Activated T-helper 17 cell treated with anti-CD3 and anti-CD28 coated beads, Interleukin-2, amount 50 U/mL, for 72 hours (primary cell): ENCODE measurements at places on chromosomes 4 and X. TPM values are rescaled to one million over a fixed set of nuclear protein-coding genes. Genes with fewer than 3 reads are reported as not detected.
A peak's percentile ranks its signal among the peaks of the same experiment; 100 is the strongest.

Gene FHIP1A
- not detected for total RNA-seq

Gene FAM90A26
- total RNA-seq: not detected

Gene DMRTC1
- not detected for total RNA-seq

Gene ANK2
- total RNA-seq: 0.87 TPM

Gene AR
- total RNA-seq: 0.03 TPM

Gene TLR1
- total RNA-seq: 5.9 TPM

Gene SLC9A7
- 13.3 TPM for total RNA-seq

Gene IRAK1
- 113 TPM for total RNA-seq

Gene GK2
- total RNA-seq: not detected

DNA sequence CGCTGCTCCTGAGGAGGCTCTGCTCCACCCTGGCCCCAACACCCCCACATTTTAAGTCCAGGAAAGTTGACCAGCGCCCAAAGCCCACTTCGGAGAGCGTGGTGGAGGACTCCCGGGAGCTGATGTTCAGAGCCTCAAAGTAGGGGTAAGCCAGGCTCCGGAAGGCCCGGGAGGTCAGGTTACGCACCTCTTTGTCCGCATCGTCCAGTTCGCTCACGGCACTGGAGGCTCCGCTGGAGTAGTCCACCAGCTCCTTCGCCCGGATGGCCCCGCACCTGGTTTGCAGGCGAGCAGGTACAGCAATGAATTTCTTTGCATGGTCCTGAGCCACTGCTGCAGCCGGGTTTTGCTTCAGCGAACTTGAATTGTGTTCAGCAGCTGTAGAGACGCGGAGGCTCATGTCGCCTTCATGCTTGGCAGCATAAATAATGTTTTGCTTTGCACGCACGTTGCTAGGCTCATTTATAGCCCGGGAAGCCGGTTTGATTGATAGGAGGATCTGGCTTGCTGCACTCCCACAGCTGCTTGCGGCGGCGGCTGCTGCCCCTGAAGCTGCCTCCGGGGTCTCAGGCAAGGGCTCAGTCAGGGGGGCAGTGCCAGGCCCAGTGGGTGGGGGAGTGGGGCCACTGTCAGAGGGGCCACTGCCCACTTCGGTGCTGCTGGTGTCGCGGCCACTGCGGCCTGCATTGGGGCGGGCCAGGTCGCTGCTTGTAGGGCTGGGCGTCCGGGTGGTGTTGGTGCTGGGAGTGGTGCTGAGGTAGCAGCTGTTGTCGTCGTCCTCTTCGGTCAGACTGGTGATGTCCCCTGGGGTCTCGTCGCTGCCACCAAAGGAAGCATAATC is 4.8 kb downstream of the C4orf54 start:
- no peak for ATAC-seq

DNA sequence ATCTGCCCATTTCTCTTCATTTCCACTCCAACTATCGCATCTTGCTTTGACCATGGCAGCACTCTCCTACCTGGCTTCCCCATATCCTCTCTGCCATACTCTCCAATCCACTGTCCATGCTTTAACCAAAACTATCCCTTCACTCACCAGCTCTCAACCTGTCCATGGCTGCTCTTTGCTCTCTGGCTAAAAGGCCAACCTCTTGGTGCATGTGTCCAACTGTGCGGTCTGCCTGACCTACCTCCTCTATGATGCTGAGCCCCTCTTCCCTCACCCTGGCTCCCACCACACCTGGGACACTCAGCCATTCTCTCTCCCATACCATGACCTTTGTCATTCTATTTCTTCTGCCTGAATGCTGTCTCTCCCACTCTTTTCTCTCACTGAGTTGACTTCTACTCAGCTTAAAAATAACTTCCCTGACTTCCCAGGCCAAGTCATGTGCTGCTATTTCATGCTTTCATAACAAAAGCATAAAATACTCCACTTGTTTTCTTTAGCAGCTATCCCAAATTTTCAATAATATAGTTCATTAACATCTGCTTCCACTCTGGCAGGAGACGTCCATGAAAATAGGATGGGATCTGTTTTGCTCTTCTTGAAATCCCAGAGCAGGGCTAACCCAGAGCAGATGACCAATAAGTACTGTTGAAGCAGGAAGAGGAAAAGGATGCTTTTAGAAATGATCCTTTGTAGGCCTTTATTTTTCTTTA is 29.8 kb upstream of the KLF3 start:
- no peak for ATAC-seq

- no peak for ATAC-seq
These were observed 1.2 kb upstream of the TMEM33 start for GRCh38 chr4:41933997-41934503.

GRCh38 chr4:42492962-42493361 is 95.7 kb downstream of the SHISA3 start:
- no peak for ATAC-seq

- peak; percentile 40 for ATAC-seq
These were observed 31.6 kb upstream of the PAPSS1 start for GRCh38 chr4:107751670-107752069.

DNA sequence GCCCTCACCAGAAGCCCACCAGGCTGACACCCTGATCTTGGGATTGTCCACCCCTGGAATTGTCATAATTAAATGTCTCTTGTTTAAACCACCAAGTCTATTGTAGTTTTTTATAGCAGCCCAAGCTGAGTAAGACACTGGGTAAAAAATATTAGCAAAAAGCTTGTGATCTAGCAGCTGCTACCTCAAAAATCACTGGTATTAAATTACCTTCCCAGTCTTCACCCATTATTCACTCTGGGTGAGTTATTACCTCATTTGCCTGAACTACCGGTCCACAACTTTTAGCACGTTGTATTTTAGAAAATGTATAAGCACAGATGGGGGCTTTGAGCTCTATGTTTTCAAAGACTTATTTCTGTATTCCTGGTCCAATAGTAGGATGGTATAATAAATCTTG is 12.0 kb upstream of the TRIM61 start:
- no peak for ATAC-seq

- no peak for ATAC-seq
These were observed 310.7 kb downstream of the STK32B start for GRCh38 chr4:5361968-5362367.

- no peak for ATAC-seq
These were observed 785.3 kb downstream of the ADGRL3 start for GRCh38 chr4:61985426-61985825.

GRCh38 chr4:64911846-64912245 is 502.6 kb upstream of the TECRL start:
- no peak for ATAC-seq

DNA sequence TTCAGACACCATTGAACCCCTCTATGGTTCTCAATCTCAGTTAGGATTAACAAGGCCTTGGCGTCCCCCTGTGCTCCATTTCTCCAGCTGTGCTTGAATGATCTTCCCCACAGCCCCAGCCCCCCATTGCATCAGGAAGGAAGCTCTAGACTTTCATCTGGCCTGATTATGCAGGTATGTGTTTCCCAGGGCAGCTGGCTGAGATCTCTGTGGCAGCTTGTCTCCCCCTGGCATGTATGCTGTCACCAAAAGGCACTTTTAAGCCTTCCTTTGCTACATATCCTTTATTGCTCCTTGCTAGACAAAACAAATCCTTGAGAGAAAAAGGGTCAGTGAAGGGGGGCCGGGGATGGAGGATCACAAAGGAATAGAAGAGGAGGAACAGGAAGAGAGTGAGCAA is 1056.0 kb upstream of the SLIT2 start:
- no peak for ATAC-seq

GRCh38 chr4:40991908-40992307 is 222.4 kb downstream of the APBB2 start:
- no peak for ATAC-seq

- no peak for ATAC-seq
These were observed 2.3 kb downstream of the PDGFRA start for GRCh38 chr4:54231419-54231767.

DNA sequence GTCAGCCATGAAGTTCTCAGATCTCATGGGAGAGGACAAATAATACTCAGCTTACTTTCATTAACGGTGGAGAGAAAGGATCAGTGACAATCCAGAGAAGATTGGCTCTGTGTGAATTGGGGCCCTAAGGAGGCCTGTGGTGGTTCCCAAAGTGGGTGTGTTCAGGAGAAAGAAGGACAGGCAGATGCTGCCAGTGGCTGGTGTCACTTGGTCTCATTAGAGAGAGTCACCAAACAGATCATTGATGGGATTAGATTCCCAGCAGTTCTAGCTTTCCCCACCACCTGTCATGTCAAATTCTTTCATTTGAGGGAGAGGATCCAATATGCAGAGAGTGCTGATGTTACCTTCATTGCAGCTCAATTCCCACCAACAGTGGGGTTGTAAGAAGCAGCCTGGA is 8.0 kb downstream of the SMPX start:
- no peak for ATAC-seq

DNA sequence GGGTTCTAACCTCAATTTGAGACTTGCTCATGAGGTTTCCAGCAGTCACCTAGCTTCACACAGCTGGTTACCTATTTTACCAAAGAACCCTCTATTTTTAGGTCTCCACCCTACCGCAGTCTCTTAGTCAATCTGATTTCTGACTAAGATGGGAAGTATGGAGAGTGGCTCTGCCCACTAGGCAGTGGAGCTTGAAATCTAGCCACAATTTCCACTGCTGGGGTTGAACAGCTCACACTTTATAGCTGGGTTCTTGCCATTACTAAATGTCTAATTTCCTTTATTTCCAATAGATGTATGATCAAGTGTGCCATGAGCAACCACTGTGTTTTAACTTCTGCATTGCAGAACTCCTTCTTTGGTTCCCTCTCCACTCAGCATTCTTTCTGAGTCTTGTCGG is 43.1 kb downstream of the GASK1B start:
- no peak for ATAC-seq

GRCh38 chr4:47816748-47817147 is 21.1 kb downstream of the CORIN start:
- ATAC-seq: no peak

- ATAC-seq: no peak
These were observed 259.7 kb downstream of the NKX6-1 start for GRCh38 chr4:84239278-84239845.

- ATAC-seq: peak; percentile 57
These were observed 513 bp downstream of the NHSL2 start for GRCh38 chrX:71910986-71911730.

DNA sequence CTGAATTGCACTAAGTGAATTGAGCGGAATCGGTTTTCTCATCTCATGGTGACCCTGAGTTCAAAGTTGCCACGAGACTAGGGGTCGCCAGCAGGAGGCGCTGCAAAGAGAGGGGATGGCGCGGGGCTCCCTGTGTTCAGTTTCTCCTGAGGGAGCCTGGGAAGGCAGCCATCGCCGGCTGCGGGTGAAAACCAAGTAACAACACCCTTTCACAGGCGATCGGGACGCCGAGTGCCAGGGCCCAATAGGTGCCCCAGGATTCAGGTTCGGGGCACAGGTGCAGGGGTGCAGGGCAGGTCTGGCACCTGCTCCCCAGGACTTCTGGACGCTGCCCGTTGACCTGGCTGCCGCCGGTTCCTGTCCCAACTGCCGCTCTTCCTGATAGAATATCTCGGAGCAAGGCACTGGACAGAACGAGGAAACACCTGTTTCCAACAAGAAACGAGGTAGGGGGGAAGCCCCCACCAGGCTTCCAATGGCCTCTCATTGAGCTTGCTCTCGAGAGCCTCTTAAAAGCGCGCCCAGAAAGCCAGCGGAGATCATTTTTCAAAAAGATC is 1.1 kb upstream of the FGF16 start:
- ATAC-seq: no peak

DNA sequence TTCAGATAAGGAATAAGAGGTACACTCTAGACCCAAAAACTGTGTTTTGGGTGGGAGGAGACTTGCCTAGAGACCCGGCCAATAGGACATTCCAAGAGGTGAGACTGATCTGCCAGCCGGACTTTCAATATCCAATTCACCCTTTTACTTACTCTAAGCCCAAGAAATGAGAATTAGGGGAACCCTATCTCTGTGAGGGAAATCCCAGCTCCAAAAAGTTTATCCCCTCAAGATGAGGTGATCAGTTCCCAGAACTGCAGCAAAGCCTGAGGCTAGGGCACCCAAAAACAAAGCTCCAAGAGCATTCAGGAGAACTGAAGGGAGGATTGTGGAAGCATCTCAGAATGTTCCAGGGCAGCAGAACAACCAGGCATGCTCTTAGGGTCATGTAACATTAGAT is 251.7 kb downstream of the PTTG2 start:
- no peak for ATAC-seq

GRCh38 chr4:85414972-85415371 is 60.0 kb upstream of the ARHGAP24 start:
- ATAC-seq: no peak

- no peak for ATAC-seq
These were observed 26.7 kb upstream of the STS start for GRCh38 chrX:7120878-7121219.

DNA sequence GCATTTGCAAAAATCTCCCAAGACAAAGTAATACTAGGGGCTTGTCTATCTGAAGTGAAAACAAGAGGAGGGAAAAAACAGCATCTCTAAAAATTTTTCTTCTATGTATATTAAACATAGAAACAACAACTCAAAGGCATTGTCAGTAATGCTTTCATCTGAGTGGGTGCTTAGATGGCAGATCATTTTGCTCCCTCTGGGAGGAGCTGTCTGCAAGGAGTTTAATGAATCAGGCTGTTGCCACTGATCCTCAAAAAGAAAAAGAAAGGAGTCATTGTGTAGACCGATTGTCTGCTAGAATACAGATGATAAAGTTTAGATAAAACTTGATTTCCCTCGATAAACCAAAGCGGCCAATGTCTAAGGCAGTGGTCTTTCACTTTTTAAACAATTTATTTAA is 49.7 kb upstream of the KLHL8 start:
- ATAC-seq: no peak

DNA sequence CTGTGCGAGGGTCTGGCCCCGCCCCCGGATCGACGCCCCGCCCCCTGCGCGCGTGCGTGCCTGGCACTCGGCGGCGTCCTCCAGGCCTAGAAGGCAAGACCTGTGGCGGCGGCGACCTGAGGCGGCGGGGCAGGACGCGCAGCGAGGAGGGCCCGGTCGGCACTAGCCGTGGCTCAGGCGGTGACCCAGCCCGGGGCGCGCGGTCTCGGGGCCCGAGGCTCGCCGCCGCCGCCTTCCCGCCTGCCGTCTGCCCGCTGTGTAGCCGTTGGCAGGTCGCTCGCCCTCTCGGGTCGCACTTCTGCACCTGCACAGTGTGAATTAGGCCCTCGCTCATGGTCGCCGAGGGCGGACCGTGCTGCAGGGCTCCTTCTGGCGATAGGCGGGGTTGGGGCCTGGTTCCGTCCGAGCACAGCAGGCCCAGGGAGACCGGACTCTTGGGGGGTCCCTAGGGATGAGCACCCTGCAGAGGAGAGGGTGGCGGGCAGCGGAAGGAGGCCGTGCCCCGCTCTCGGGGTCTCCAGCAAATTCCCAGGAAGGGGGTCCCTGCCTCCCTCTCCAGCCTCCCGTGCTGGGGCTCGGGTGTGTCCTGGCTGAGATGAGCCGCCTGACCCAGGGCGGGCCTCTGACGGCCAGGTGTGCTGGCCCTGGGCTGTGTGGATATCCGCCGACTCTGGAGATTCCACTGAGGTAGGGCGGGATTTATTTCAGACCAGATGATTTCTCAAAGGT is 557 bp upstream of the FAM53A start:
- peak; percentile 28 for ATAC-seq

DNA sequence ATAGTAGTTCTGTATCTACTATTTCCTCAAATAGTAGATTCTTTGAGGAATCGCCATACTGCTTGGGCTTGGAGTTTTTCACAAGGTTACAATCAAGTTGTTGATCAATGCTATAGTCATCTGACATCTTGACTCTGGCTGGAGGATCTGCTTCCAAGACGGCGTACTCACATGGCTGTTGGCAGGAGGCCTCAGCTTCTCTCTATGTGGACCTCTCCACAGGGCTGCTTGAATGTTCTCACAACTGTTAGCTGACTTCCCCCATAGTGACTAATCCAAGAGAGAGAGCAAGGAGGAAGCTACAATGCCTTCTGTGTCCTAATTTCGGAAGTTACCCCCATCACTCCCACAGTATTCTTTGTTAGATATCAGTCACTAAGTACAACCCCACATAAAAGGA is 10.3 kb downstream of the EGFL6 start:
- no peak for ATAC-seq
